ENCODE measurements at places on chromosomes 2 and 18.

GRCh38 chr2:105781274-105781978, 36.7 kb downstream of the NCK2 start:
- peak; percentile 24 for DNase-seq

- DNase-seq: no peak
Observed at GRCh38 chr2:3101016-3101942, 276.3 kb downstream of the EIPR1 start.

DNA sequence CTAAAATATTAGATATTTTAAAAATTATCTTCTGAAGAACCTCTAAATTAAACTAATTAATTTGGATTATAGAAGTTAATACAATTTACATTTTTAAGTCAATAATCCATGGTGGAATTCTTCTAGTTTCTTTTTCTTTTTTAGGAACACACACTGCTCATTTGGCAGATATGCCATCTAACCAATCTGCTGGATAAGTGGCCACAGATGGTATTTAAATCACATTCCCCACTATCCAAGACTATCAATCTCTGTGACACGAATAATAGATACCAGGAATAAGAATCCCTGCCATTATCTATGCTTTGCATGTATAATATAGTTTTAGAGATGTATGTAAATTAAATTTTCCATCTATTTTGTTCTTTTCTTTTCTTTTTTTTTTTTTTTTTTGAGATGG, 58.5 kb downstream of the CABYR start:
- DNase-seq: no peak

DNA sequence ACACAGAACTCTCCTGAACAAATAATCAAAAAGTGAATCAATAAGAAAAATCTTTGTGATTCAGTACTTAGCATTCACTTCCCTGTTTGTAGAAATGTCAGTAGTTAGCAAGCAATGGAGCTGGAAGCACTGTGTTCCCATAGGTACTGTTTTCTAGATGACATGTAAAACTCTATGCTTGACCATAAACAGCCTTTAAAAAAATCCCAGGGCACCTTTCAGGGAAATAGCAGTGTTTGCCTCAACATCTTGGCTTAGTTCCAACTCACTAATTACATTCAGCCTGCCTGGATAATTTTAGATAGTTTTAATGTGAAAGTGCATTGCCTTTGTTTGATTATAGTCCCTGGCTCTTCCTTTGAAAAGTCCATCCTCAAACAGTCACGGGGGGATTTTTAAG, 721.8 kb downstream of the ERBB4 start:
- DNase-seq: no peak

- no peak for DNase-seq
Observed at GRCh38 chr2:96798733-96799622, 17.1 kb upstream of the CNNM3 start.

DNA sequence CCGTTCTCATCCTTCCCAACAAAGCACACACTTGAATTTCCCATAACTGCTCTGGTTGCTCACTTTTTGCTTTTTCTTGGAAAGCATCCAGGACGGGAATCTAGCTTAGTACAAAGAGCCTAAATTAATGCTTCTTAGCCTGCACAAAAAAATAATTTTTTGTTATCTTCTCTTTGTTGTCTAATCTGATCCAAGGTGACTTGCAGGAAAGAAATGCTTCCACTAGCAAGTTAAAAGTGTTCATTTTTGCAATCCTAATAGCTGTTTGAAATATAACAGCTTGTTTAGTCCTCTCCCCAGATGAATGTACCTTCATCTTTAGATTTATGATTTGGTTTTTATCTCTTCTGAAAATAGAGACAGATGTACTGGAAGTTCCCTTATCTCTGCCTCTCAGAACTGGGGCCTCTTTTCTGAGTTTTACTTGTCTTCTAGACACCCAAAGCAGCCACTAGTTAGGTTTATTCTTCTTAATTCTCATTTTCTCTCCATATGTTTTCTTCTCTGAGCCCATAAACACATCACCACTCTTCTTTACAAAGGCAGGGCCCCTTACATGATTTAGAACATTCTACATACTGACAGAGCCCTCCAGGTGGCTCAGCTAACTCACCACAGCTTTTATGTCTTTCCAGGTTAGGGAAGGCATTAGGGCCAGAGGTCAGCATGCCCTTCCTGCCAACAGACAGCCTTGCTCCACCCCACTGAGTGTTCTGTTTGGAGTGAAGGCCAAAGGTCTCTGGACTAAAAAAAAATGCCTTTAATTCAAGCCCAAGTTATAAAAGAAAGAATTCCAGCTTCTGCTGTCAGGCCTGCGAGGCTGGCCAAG, 74.7 kb upstream of the MAP4K3 start:
- no peak for DNase-seq

DNA sequence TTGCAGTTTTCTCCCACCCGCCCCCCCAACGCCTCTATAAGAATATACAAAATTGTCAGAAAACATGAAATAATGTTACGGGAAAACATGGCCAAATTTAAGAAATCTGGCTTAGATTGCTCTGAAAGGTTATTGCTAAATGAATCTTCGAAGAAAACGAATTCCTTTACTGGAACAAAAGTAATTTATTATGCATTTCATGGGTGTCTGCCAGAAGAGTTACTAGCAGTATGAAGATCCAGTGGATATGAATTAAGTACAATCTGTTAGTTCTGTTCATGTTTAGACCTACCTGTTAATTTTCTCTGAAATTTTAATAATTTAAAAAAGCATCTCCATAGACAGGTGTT, 21.9 kb downstream of the GATA6 start:
- no peak for DNase-seq

- no peak for DNase-seq
Observed at GRCh38 chr2:184339966-184340365, 258.4 kb upstream of the ZNF804A start.

- DNase-seq: no peak
Observed at GRCh38 chr18:59718108-59718463, 20.9 kb upstream of the CCBE1 start.

- no peak for DNase-seq
Observed at GRCh38 chr2:197348721-197349360, 38.3 kb upstream of the ANKRD44 start.

DNA sequence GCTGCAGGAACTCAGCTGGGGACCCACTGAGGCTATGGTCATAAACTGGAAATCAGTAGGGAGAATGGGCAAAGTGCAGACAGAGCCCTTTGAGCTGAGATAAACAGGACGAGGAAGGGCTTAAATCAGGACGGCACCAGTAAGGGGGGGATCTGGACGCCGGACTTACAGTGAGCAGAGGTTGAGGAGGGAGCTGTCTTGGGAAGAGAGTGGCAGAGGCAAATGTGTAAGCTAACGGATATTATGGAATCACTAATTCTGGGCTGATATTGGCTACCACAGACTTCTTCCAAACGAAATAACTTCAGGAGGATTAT, 539 bp downstream of the CYP27A1 start:
- DNase-seq: no peak

DNA sequence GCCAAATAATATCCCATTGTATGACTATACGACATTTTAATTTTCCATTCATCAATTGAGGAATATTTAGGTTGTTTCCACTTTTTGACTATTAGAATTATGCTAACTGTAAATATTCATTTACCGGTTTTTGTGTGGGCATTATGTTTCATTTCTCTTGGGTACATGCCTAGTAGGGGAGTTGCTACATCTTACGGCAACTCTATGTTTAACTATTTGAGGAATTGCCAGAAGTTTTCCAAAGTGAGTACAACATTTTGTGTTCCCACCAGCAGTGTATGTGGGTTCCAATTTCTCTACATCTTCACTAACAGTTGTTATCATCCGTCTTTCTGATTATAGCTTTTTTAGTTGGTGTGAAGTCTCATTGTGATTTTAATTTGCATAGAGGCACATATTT, 1.6 kb upstream of the KDSR start:
- DNase-seq: no peak

DNA sequence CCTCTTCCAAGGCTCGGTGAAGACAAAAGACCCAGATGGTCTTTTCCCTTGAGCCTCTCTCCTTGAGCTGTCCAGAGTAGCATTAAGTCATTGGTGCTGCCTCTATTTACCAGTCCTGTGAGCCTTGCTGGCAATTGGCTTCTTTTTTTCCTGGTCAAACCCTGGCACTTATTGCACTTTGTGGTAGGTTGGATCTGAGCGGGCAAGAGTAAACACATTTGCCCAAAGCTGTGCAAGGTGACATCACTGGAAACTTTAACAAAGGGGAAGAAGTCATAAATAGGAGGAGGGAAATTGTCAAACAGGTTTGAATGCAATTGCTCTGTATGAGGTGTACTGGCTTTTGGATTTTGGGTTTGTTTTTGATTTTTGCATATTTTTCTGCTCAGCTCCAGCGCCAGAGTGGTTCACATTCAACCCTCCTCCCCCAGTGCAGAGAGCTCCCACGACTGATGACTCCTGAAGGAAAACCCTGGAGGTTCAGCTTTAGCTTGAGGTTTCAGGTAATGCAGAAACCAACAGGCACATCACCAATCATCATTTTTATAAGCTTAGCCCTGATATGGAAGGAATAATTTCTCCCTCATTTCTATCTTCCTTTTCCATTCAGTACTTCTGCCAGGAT, 8.3 kb downstream of the KCNE4 start:
- DNase-seq: no peak

GRCh38 chr2:200735061-200735460, 76.6 kb upstream of the BZW1 start:
- peak; percentile 54 for DNase-seq

DNA sequence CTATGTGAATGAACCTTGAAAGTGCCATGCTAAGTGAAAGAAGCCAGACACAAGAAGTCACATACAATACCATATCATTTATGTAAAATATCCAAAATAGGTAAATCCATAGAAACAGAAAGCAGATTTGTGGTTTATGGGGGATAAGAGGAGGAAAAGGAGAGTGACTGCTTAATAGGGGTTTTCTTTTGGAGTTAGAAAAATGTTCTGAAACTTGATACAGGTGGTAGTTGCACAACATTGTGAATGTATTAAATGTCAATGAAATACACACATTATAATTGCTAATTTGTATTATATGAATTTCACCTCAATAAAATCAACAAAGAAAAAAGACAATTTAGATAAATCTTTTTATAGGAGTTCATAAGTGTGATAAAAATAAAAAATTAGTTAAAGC, 37.1 kb downstream of the MEMO1 start:
- DNase-seq: no peak

- no peak for DNase-seq
Observed at GRCh38 chr2:167817908-167818307, 429.5 kb downstream of the STK39 start.

DNA sequence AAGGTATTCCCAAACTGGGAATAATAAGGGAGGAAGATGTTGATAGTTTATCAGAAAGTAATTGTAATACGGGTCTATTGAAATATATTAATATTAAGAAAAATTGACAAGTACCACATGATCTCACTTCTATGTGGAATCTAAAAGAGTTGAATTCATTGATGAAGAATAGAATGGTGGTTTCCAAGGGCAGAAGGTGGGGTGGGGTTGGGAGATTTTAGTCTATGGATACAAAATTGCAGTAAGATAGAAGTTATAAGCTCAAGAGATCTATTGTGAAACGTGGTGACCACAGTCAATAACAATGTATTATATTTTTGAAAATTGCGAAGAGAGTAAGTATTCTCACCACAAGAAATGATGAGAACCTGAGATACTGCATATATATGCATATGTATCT, 38.9 kb downstream of the COL3A1 start:
- DNase-seq: no peak

DNA sequence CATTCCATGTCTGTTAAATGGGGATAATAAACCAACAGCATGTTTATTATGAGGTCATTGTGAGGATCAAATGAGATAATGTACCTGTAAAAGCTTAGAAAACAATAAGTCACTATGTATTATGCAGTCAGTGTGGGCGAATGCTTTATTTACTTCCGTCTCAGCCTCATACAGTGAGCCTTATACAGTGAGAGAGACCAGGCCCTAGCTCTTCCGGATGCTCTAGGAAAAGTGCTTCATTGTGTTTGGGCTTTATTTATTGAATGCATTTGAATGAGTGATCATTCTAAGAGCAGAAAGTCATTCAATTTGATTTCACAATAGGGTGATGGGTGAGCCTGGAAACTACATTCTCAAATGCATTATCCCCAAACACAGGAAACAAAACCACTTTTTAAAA, 603.9 kb upstream of the FANCL start:
- no peak for DNase-seq

- no peak for DNase-seq
Observed at GRCh38 chr2:120959426-120959825, 223.8 kb downstream of the GLI2 start.

DNA sequence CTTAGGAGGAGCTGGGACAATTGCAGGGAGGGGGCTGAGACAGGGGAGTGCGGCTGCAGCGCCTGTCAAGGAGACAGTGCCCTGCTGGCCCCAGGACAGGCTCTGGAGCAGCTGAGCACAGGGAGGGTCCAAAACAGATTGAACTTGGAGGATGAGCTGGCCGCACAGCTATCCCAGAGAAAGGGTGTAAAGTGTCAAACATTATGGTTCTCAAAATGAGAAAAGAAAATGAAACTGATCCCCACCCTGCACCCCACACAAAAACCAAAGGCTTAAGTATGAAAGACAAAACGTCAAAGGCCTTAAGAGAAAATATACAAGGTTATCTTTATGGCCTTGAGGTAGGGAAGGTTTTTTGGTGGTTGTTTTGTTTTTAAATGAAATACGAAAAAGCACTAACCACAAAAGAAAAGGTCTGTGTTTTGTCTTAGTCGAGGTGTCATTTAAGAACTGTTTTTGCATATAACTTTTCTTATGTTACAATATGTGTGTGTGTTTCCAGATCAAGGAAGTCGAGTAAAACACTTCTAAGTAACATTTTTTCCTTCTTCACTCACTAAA, 111.8 kb downstream of the HDAC4 start:
- DNase-seq: no peak

- peak; percentile 63 for DNase-seq
Observed at GRCh38 chr2:73907840-73908452, 15.1 kb downstream of the ACTG2 start.

DNA sequence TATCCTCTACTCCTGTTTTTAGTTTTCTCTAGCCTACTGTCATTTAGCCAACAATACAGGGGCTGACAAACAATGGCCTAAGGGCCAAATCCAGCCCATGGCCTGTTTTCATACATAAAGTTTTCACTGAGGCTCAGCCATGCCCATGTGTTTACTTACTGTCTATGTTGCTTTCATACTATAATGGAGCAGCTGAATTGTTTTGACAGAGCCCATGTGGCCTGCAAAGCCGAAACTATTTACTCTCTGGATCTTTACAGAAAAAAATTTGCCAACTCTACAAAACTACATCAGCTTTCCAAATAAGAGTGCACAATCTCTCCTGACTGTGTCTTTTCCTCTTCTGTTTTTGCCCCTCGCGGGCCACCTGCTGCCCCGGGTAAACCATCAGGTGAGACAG, 24.0 kb downstream of the LGALSL start:
- DNase-seq: no peak

GRCh38 chr2:60522462-60522861, 31.0 kb downstream of the BCL11A start:
- DNase-seq: no peak

- no peak for DNase-seq
Observed at GRCh38 chr2:238881353-238882081, 33.6 kb downstream of the TWIST2 start.

GRCh38 chr2:210752532-210752931, 196.1 kb downstream of the CPS1 start:
- DNase-seq: no peak
